ENCODE measurements at places on chromosomes 2 and 18. TPM values are rescaled to one million over a fixed set of nuclear protein-coding genes. Genes with fewer than 3 reads are reported as not detected.

The CRYGD gene
- not detected for total RNA-seq

The AGXT gene
- 0.51 TPM for total RNA-seq

The GLB1L gene
- total RNA-seq: 16.1 TPM

The SESTD1 gene
- 43.4 TPM for total RNA-seq

GRCh38 chr2:231235217-231235616 is 36.8 kb downstream of the ARMC9 start:
- no peak for DNase-seq

- DNase-seq: peak; percentile 79
These were observed 5.5 kb upstream of the ID2 start for GRCh38 chr2:8676191-8676920.

GRCh38 chr2:20744366-20745335 is 77.7 kb downstream of the GDF7 start:
- DNase-seq: no peak

- no peak for DNase-seq
These were observed 83.1 kb downstream of the CDC42EP3 start for GRCh38 chr2:37588316-37588777.

DNA sequence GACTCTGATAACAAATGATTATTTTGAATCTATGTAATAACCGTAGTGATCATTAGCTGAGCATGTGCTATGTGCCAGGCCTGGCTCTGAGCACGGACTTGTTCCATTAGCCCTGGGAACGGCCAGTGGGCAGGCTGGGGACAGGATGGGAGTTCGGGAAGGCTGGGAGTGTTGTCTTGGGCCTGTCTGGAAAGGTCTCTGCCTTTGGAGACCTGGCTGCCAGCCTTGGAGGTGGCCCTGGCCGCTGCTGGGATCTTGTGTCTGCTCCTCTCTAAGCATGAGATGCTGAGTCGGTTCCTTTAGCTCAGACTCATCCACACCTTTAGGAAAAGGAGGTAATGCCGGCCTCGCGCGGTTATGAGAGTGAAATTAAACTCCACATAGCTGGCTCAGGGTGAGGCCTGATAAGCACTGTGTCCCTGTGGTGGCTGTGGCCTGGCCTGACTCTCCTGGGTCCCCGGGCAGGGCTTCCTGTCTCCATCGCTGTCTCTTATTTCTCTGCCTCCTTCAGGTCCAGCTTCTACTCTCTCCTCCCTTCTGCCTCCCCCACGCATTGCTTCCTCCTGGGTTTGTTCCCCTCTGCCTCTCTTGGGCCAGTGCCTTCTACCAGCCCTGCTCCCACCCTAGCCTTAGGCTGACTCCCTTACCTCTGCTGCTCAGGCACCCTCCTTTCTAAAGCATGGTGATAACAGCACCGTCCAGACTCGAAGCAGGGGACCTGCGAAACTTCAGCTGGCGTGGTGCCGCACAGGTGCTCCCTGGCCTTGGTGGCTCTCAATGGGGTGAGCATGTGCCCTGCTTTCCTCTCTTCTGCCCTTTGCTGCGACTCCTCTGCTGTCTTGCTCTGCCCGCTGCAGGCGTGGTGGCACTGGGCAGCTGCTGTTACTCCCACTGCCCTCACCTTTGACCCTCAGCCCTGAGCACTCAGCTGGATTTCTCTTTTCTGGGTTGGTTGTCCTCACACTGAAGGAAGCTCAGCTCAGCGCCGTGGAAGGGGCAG is 41.8 kb downstream of the NCK2 start:
- DNase-seq: no peak

All from type B pancreatic cell (in vitro differentiated cells).